ENCODE measurements at places on chromosomes 2 and 18. TPM values are rescaled to one million over a fixed set of nuclear protein-coding genes. Genes with fewer than 3 reads are reported as not detected.
A peak's percentile ranks its signal among the peaks of the same experiment; 100 is the strongest.

DNA sequence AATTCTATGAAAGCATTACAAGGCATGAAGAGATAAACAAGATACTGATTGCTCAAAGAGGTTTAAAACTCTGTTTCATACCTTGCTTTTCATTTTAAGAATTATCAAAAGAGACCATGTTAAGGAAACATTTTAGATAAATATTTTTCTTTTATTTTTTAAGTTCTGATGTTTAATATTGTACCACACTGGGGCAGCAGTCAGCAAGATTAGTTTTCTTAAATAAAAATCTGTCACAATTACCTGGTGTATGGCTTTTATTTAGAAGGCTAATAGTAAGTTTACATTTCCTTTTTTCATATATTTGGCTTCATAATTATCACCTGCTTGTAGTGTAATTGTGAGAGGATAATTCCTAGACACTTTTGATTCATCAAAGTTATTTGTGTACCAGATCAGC lies 46.4 kb downstream of the ZNF804A start:
- no peak for DNase-seq

DNA sequence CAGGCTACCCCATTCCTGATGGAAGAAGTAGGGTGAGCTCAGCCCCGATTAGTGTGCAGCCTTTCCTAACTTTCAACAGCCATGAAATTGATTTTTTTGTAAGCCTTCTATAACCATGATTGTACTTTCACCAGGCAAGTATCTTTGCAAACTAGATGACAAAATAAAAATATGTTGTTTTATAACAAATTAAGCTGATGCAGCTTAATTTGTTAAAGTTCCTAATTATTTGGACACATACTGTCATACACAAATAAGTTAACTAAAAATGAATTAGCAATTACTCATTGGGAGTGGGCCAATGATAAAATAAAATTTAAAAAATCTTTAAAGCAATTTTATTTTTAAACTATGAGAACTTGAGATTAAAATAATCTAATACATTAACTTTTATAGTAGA lies 113.1 kb upstream of the FANCL start:
- no peak for DNase-seq

- DNase-seq: no peak
These were observed 17.7 kb downstream of the RND3 start for GRCh38 chr2:150469706-150470274.

DNA sequence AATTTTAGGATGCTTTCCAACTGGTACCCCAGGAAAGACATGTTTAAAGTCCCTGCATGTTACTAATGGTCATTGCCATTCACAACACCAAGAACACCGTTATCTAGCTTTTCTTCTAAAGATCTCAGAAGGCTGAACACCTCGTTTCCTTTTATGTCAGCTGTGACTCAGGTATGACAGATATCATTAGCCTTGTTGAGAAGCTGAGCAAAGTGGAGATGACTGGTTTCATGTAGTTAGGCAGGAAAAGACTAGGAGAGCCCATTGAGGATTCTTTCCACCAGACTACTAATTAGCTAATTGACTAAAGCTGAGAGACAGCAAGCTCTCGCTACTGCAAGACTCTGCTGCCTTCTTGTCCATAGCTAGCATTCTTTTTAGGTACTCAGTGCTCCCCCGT lies 32.0 kb upstream of the ARL5A start:
- no peak for DNase-seq

- no peak for DNase-seq
These were observed 246.8 kb downstream of the METTL4 start for GRCh38 chr18:2324459-2324858.

DNA sequence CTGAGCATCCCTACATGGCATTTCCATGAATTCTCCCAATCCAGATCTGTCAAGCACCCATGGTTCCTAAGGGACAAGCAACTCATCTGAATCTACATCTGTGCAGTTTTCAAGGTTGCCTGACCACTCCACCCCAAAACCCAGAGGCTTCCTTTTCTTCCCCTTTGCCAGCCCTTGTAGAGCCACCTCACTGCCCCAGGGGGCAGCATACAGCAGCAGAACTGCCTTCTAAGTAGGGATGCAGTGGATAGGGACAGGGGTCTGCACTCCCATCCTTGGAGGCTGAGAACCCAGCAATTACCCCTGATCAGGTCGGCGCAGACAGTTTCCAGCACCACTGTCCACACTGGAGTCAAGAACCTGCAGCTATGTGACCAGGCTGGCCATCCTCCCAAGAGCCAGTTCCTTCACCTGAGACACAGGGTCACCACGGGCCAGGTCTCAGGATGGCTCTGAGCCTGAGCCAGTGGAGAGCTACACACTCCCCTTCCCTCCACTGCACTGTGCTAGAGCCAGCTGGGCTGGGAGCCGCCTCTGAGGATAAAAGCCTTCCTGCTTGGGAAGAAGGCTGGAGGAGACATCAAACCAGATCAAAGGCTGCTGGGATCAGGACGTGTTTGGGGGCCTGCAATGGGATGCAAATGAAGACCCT lies 283.1 kb downstream of the CELF4 start:
- no peak for DNase-seq

- DNase-seq: no peak
These were observed 136.0 kb upstream of the SIX2 start for GRCh38 chr2:45145073-45145899.

- peak; percentile 22 for DNase-seq
These were observed 903 bp downstream of the KCNG3 start for GRCh38 chr2:42492691-42493467.

DNA sequence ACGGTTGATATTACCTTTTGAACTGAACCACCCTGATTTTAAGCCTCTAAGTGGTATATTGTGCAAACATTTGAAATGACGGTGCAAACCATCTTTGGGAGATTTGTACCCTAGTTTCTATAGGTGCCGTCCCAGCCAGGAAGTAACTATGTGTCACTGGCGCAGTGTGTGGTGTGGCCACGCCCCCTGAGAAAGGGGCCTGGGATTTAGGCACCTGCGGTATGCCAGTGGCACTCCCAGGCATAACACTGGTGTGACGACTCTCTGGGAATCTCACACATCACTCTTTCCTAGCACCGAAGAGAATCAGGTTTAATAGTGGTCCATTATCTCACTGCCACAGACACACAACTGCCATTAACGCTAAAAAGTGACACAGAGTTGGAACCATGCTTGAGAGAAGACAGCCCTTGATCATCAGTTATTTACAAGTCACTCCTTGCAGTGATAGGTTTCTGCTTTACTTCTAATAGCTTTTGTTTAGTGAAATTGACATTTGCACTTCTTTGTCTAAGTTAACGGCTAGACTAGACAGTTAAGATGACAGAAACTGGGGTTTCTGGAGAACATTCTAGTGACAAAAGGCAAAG lies 11.1 kb downstream of the AQP4 start:
- DNase-seq: no peak

- DNase-seq: no peak
These were observed 764.6 kb downstream of the TSN start for GRCh38 chr2:122519821-122520611.

GRCh38 chr2:179771791-179772190 lies 89.6 kb downstream of the ZNF385B start:
- DNase-seq: no peak

GRCh38 chr18:25275412-25276001 lies 76.5 kb downstream of the ZNF521 start:
- peak; percentile 42 for DNase-seq

RNF125 gene
- 5.1 TPM for total RNA-seq

REG3G gene
- not detected for total RNA-seq

REL gene
- total RNA-seq: 8.2 TPM

AKAIN1 gene
- total RNA-seq: not detected

CELF4 gene
- 0.32 TPM for total RNA-seq
